DMS53 (cell line): ENCODE measurements at places on chromosomes 6 and 20.

DNA sequence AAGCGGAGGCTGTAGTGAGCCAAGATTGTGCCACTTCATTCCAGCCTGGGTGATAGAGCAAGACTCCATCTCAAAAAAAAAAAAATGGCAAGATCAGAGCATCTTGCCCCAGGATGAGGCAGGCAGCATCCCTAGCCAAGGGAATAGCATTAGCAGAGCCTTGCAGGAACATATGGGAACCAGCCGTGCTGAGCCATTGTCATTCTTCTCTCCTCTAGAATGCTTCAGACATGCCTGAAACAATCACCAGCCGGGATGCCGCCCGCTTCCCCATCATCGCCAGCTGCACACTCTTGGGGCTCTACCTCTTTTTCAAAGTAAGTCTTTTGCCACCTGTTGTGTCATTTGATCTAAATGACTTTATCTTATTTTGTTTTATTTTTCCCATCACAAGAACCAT lies 13.0 kb downstream of the HM13 start:
- no peak for DNase-seq

GRCh38 chr6:50657513-50657912 lies 55.8 kb upstream of the TFAP2D start:
- peak; percentile 95 for DNase-seq

DNA sequence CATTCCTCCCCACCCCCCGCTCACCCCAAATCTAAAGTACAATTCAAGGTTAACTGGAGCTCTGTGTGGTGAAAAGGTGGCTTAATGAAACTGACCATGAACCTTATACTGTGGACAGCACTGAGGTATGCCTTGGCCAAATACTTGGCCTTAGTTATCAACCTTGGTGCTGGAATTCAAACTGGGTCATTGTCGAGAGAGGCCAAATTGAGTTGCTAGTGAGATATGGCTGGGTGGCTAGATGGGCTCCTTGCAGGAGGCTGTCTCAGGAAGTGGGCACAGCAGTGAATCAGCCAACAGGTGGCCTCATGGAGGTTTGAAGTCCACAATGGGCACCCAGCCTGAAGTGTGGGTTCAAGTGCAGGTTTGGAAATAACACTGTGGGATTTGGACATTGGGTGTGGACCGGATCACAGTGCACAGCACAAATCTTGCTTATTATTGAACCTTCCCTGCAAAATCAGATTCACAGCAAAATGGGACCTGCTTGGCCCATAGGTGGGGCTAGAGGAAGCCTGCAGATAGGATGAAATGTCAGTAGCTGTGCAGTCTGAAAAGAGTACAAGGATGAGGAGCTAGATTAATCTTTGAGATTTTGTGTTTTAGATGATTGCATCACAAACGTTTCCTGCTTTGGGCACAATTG lies 5.6 kb upstream of the BTBD3 start:
- peak; percentile 64 for DNase-seq

DNA sequence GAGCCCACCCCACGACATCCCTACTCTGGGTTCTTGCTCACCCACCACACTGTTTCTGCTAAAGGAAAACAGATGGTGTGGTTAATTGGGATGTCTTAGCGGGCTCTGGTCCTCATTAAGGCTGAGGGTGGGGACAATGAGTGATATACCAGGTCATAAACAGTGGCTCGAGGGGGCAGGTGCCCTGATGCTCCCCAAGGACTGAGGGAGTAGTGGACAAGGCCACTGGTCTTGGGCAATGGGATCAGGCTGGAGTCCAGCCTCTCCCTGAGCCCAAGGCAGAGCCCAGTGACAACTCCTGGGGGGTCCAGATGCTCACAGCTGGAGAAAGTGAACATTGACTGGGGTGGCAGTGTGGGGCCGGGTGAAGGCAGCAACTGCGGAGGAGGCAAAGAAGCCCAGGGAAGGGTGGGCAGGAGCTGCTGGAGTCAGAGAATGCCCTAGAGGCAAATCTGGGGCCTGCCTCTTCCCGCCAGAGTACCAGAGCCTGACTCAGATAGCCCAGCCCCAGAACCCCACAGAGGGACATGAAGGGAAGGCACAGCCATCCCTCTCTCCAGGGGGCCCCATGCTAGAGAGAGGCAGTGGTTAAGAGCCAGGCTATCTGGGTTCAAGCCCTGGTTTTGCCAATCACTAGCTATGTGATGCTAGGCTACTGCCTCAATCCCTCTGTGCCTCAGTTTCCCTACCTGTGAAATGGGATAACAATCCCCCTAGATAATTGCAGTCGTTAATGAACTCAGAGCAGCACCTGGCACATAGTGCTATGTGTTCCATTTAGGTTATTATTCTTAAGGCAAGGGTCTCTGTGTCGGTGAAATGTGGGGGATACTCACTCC lies 72.3 kb downstream of the MRPL14 start:
- DNase-seq, result no peak

DNA sequence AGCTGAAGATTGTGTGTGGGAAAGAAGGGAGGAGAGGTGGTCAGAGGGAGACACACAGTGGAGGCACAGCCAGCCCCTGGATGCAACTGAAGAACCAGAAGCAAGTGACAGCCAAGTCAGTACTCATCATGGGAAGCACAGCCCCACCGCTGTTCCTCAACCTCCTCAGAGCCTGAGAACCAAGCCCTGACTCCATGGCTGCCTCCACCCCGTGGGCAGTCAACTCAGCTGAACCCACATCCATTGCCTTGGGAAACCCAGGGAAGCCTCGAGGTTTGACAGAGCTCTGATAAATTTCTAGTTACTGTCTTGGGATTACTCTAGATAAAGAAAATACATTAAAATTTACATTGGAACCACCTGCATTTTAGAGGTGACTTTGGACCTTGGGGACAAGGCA lies 29.6 kb downstream of the ALDH5A1 start:
- DNase-seq, result no peak

DNA sequence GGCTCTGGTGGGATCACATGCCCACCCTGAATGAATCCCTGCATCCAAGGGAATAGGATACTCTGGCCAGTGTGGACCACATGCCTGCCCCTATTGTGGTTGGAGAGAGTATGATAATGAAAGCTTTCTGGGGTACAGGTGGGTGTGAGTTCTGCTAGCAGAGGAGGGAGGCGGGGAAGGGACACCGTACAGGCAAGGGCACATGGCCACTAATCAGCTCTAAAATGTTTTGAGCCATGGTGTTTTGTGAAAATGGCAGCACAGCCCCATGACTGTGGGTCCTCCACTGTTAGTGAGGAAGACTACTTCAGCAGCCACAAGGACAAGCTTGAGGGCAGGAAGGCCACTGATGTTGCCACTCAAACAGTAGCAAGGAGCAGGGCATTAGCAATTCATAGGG lies 11.9 kb upstream of the DHX35 start:
- DNase-seq, result no peak

- DNase-seq, result peak; percentile 81
Measured at GRCh38 chr6:167141667-167142432, 15.9 kb downstream of the GPR31 start.

GRCh38 chr6:33718713-33719112 lies 7.2 kb upstream of the UQCC2 start:
- DNase-seq, result peak; percentile 53

DNA sequence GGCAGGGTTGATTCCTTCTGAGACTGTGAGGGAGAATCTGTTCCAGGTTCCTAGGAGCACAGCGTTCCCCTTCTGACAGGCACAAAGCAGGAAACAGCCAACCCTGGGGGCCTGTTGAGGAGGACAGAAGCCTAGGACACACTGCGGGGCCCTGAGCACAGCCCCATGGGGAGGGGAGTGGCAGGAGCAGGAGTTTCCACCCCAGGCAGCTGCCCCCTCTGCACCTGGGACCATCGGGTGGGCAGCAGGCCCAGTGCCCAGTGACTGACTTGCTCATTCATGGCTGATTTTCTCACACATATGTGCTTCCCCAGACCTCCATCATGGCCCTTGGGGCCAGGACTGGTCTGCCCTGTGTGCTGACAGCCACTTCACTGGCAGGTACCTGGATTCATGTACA lies 6.2 kb upstream of the SLC22A1 start:
- DNase-seq, result no peak

DNA sequence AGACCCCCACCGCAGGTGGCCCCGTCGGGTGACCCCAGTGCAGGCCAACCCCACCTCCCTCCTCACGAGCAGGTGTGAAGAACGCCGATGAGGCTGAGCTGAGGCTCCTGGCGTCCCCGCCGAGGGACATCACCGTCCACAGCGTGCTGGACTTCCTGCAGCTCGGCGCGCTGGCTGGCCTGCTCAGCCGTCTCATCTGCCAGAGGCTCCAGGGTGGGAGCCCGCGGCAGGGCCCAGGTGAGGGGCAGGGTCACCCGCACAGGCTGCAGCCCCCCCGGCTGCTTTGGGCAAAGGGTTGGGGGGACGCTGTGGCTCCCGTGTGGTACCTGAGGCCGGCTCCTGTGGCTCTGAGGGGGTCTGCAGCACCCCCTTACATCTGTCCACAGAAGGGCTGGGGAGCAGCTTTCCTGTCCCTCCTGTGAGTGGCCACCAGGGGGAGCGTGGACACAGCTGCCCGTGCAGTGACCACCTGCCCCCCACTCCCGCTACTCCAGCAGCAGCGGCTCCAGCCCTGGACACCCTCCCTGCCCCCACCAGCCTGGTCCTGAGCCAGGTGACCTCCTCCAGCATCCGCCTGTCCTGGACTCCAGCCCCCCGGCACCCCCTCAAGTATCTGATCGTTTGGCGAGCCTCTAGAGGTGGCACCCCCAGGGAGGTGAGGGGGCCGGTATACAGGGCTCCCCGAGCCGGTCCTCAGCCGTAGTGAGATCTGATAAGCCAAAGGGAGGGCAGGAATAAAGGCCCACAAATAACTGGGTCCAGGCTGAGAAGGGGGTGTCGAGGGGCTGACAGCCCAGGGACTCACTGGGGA lies 16.5 kb downstream of the COL20A1 start:
- peak; percentile 56 for DNase-seq

GRCh38 chr6:116695401-116695800 lies 14.4 kb downstream of the KPNA5 start:
- no peak for DNase-seq

DNA sequence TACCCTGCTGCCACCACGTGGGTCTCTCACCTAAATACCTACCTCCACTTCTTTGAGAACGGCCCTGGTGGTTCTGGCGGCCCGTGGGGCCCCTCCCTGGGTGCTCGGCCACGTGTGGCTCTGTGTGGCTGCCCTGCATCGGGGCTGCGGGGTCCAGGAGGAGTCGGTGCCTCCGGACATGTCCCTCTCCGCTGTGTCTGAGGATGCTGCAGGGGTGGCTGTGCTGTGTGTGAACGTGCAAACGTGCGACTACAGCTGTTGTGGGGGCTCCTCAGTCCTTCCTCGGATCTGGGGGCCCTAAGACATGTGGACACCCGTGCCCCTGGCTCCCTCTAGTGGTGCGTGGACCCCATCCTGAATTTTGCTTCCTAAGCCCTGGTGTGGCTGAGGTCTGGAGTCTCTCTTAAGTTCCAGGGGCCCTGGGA lies 691.8 kb downstream of the QKI start:
- DNase-seq, result peak; percentile 29

- DNase-seq, result no peak
Measured at GRCh38 chr20:53693262-53693871, 99.7 kb upstream of the ZNF217 start.

DNA sequence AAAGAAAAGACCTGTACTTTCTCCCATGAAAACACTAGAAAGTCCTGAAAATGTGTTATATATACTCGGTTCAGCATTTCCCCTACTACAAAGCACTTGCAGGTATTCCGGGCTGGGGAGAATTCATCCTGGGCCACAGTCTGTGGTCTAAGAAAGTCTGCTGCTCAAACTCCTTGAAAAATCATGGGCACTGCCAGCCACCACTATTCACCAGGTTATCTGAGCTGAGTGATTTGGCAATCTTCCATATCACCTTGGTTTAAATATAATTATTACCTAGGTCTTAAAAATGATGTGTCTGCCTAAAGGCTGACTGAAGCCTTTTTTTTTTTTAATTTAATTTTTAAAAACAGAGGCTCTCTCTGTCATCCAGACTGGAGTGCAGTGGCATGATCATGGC lies 11.3 kb downstream of the FKBP5 start:
- no peak for DNase-seq
